ENCODE measurements at places on chromosomes 12 and 14.

GRCh38 chr12:87160848-87161601 is 868.2 kb downstream of the C12orf50 start:
- DNase-seq: no peak

- no peak for DNase-seq
Measured at GRCh38 chr14:45112896-45113781, 21.1 kb downstream of the FKBP3 start.

- no peak for DNase-seq
Measured at GRCh38 chr14:93737634-93738033, 50.7 kb downstream of the PRIMA1 start.

GRCh38 chr12:129901254-129901653 is 2.6 kb downstream of the TMEM132D start:
- DNase-seq: no peak

GRCh38 chr12:122929812-122930211 is 33.9 kb upstream of the VPS37B start:
- DNase-seq: no peak

GRCh38 chr12:126830778-126831680 is 1435.9 kb upstream of the TMEM132C start:
- peak; percentile 88 for DNase-seq

- DNase-seq: peak; percentile 27
Measured at GRCh38 chr14:102479777-102480176, 29.8 kb downstream of the ANKRD9 start.

GRCh38 chr12:293199-293598 is 30.6 kb upstream of the SLC6A13 start:
- no peak for DNase-seq

DNA sequence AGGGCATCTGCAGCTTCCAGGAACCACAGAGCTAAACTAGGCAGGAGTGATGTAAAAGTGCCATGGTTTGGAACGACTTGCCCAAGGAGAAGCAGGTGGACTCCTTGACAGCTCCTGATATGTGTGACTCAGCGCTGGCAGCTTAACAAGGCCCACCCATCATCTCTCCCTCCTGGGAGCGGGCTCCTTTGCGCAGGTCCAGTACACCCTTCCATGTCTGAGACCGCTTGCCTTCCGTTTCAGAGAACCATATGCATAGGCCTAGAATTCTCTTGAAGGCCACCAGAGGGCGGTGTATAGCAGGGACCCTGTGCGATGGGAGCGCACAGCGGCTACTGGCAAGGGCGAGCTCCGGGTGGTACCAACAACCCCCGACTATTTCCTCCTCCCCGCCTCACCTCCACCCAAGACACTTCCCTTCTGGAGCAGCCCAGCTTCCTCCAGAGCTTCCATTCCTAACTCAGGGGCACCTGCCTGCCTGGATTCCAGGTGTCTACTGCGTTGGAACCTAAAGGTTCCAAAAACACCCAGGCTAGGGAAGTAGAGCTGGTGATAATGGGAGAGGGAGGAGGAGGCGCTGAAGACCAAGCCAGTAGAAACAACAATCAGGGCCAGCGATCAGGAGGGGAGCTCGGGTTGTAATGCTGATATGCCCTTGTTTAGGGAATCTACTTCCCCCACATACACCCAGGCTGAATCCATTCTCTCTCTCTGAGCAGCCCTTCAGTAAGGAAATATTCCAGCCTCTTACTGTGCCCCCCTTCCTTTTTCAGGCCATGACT is 6.3 kb downstream of the DHH start:
- DNase-seq: peak; percentile 76

- no peak for DNase-seq
Measured at GRCh38 chr12:40375076-40375475, 150.3 kb downstream of the LRRK2 start.

- no peak for DNase-seq
Measured at GRCh38 chr12:76560086-76560491, 518 bp upstream of the OSBPL8 start.

GRCh38 chr14:104094709-104095425 is 9.4 kb downstream of the ASPG start:
- peak; percentile 63 for DNase-seq

- DNase-seq: peak; percentile 89
Measured at GRCh38 chr12:21483531-21483930, 17.9 kb downstream of the RECQL start.

DNA sequence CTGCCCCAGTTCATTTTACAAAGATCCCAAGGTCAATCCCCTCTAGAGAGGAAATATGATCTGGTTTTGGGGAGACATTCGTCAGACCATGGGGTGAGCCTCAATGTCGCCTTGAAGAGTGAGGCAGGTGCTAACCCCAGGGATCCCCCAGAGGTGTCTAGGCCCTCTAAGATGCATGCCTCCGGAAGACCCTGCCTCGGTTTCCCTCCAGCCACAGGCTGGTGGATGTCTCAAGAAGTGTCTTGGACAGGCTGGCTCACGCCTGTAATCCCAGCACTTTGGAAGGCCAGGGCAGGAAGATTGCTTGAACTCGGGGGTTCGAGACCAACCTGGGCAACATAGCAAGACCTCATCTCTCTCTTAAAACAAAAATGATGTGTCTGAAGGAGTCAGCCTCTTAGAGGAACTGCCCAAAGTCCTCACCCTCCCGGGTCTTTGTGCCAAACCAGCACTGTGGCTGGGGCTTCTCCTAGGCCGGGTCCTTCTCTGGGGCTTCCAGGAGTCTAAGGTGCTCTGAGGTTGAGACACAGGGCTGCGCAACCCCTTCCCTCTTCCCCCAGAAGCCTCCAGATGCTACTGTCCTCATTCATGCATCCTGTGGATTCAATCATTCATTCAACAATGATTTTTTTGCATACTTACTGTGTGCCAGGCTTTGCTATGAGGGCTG is 24.7 kb upstream of the BEGAIN start:
- no peak for DNase-seq

DNA sequence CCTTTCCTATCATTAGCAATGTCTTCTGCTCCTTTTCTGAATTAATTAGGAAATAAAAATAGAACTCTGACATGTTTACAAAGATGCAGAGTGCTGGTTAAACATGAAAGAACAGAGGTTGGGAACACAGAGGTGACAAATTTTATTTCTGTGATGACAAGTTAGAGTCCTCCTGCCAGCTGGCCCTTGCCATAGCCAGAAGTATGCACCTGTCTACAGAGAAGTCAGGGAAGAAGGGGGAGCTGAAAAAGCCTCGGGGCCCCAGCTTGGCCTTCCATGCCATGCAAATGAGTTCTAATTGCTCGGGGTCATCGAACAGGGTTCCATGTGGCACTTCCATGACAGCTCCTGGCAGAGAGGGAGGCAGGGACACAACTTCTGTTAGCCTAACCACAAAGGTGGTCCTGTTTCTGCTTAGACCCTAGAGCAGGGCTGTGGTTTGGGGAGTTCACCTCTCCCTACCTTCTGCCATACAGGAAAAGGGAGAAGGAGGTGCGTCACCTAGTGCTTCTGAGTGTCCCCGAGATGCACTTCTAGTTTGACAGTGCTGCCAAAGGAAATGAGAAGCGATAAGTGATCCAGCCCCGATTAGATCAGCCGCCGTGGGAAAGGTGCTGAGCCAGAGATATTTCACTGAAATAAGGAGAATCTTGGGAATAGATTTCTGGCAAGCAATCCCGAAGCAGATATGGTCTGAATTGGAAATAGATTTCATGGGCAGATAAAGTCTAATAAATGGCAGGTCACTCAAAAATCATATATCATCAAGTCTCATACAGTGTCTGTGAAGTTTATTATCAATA is 155.8 kb upstream of the FOXN3 start:
- peak; percentile 13 for DNase-seq

DNA sequence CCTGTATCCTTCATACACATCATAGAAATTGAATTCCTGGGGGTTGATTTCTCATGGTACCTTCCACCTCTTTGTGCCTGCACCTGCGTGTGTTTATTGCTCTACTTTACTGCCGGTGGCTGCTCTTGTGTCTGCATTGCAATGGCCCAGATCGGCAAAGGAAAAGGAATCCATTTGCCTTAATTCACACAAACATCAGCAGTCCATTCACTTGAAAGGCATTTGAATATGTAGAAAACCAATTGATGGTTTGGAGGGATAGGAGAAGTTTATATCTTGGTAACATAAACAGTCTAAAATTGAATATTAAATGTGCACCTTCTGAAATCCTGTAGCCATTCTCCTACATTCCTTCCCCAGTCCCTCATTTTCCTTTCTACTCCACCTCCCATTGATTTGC is 74.0 kb downstream of the SNAPC1 start:
- DNase-seq: no peak

DNA sequence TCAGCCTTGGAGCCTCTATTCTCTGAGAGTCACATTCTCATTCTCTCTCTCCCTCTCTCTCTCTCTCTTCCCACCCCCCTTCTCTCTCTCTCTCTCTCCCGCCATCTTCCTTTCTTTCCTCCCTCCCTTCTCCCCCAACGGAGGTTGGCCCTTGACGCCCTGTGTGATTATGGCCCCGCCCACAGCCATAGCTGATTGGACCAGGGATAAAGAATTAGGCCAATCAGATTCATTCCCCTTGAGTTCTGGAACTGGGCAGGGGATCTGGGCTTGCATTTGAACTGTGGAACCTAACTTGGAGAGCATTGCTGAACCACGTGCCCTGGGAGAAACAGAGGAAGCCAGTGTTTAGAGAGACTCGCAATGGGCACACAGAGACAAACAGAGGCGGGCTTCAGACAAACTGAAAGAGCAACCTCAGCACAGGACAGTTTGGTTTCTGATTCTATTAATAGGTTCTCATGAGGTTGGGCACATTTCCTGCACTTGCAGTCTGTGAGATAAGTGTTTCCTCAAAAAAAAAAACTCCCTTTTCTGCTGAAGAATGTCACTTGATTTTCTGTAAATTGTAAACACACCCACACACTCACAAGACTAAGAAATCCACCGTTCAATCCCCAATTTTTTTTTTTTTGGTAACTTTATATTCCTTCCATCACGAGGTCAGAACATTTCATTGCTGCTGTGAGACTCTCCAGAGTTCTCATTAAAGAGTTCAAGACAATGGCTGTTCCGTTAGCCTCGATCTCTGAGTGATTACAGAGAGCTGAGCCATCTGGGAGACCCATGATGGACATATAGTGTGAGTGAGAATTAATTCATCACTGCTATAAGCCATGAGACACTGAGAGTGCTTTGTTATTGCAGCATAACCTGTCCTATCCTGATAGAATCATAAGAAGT is 3.5 kb upstream of the P2RX7 start:
- no peak for DNase-seq

DNA sequence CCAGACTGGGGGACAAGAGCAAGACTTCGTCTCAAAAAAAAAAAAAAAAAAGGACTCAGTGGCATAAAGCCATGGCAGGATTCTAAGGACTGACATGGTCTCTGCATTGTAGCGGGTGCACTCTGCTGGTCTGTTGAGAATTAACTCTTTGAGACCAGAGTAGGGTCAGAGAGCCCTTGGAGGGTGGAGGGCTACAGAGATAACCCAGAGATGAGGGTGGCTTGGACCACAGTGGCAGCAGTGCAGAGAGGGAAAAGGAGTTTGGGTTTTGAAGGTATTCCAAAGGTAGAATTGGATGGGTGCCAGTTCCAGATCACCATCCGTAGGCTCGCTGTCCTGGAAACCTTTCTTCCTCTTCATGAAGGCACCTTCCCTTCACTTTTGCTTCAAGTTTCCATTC is 14.3 kb upstream of the DYNC1H1 start:
- no peak for DNase-seq

DNA sequence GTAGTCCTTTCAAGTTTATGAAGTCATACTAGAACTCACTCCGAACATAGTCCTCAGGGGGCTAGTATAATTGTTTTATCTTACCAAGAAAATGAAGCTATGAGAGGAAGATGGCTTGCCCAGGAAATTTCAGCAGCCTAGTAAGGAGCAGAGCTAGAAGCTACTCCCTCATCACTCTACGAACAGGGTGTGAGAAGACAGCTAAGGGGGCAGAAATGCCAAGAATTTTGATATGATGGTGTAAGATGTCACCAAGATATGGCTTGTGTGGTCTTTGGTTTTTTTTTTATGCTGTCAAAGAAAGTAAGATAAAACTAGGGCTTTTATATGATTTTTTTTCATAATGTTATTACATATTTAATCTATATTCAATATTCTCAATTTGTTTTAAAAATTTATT is 47.6 kb downstream of the PRICKLE1 start:
- no peak for DNase-seq

DNA sequence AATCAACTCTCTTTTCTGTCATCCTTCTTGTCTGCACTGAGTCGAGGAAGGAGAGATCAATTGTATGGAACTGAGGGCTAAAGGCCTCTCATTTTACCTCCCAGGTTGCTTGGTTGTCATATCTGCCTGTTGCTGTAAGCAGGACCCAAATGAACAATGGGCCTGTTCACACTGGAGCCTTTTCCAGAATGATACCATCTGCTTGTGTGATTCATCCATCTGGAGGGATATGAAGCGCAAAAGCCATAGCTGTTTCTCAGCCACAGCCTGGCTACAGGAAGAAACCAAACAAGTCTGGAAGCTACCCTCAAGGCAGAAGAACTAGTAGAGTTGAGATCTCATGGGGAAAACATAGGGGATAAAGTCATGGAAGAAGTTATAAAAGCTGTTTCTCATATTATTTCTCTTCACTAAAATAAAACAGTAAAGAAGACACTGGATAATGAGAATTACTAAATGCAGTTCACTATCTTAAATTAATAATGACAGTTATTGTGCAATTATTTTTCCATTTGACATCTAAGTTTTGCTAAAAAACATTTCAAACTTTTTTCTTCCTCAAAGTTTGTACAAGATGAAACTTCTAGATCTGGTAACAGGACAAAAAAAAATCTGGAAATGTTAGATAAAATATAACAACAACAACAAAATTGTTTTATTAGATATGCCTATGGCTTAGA is 106.3 kb downstream of the SPTSSA start:
- no peak for DNase-seq

- no peak for DNase-seq
Measured at GRCh38 chr12:105352052-105352451, 21.6 kb downstream of the C12orf75 start.

DNA sequence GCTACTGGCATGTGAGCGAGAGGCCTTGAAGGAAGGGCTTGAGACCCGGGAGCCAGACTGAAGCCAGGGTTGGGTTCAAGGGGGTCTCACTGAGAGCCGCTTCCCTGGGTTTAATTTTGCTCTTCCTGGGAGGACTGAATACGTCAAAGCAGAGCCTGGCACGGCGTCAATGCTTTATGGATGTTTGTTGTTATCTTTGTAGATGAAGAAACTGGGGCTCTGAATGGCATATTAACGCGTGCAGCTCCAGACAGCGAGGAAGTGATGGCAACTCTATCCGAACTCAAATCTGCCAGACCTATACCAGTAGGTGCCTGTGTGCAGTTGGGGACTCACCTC is 152.8 kb upstream of the PARP11 start:
- DNase-seq: no peak

- no peak for DNase-seq
Measured at GRCh38 chr14:86942936-86943335, 1050.0 kb downstream of the GALC start.

DNA sequence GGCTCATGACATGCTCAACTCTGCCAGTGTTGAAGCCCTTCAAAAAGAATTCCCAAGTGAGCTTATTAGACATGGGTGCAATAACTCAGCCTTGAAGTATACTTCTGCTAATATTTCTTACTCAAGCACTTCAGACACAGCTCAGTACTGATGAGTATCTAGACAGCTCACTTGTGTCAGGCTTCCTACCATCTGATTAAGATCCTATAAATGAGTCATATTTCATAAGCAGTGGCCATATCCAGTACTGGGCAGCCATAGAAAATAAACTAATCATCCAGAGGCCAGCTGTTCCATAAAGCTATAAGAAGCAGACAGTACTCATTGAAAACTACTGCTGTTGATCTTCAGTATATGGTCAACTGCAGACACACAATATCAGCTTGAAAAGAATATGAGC is 12.9 kb downstream of the FSCB start:
- no peak for DNase-seq

Data from NCI-H1105 (cell line).